ENCODE measurements at places on chromosomes 7 and 10.
A peak's percentile ranks its signal among the peaks of the same experiment; 100 is the strongest.

DNA sequence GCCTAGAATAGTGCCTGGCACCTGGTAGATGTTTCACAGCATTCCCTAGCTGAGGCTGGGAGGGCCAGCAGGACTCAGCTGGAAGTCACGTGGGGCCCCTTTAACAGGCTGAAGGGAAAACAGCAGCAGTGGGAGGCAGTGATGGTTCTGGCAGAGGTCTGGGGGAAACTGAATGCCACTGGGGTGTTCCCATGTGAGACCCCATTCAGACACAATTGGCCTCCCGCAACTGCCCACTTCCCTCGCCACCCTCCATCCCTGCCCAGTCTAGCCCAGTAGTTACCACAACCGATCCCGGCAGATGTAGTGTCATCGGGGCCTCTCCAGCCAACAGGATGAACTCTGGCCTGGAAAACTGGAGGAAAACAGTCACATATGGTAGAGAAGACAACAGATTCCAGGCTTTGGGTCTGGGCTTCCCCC is 38.3 kb downstream of the FRMPD2 start:
- DNase-seq = no peak

DNA sequence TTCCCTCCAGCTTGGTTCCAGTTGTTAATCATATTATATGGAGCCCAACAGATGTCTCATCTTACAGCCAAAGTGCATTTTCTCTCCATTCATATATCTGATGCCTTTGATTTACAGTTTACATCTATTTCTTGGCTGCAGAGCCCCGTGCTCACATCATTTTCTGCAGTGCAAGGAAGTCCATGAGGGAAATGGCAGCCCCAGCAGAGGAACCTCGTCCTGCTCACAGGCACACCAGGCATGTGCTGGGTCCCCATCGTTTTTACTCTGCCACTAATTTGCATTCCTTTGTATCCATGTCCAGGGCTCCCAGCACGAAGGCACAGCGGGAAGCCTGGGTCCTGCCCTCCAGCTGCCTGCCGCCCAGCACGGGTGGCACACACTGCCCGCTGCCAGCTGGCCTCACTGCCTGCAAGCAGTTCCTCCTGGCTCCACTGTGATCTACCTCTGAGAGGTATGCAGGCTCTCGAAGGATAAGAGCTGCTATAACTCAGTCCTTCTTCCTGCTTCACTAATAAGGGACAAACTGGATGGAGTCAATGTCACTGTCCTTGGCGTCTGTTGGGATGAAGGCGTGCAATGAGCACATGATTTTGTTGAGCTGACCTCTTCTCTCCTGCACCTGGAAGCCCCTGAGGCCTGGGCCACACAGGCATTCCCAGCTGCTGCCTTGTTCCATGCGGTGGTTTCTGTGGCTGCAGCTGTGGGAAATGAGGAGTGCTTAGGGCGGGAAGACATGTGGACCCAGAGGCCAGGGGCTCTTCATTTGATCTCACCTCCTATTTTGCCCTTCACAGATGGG is 583.6 kb upstream of the MGMT start:
- DNase-seq = peak; percentile 48

DNA sequence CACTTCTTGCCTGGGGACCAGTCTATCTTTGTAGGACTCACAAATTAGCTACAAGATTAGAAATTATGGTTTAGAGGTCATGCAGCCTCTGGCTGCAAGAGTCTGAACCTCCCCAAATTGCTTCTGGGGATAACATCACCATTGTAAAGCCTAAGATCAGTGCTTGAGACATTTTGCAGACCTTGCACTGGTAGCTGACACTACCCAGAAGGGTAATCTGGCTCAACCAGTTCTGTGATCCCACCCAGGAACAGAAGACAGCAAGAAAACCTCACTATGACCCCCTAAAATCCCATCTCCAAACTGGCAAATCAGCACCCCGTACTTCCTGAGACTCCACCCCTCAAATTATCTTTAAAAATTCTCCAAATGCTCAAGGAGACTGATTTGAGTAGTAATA is 58.2 kb upstream of the CDK13 start:
- DNase-seq = no peak

DNA sequence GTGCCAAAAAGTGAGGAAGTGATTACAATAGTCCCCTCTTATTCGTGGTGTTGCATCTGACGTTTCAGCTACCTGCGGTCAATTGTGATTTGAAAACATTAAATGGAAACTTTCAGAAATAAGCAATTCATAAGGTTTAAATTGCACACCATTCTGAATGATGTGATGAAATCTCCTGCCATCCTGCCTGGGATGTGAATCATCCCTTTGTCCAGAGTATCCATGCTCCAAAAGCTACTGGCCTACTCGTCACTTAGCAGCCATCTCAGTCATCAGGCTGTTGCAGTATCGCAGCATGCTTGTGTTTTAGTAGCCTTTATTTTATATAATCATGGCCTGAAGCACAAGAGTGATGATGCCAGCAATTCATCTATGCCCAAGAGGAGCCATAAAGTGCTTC is 97.7 kb upstream of the CDCA7L start:
- no peak for DNase-seq

DNA sequence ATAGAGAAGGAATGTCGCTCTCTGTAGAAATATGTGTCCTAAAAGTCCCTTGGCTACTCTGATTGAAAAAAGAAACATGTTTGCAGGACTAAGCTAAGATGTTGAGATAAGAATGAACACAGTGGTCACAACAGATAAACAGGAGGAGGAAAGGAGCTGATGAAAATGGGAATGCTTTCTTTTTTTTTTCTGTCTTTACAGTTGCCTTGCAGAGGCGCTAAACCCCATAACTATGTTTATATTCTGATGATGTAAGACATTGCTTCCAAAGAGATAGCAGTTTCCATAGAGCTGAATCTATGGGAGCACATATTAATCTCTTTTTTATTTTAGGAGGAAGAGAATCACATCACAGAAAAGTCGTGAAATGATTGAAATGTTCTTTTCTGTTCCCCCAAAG is 153.5 kb upstream of the LYZL1 start:
- no peak for DNase-seq

Measured in right forelimb (tissue), 1 donor.